Epithelial cell of esophagus (primary cell): ENCODE measurements at places on chromosomes 11 and 22.

- no peak for DNase-seq
Measured at GRCh38 chr11:97850701-97851100, 1170.0 kb upstream of the CNTN5 start.

- DNase-seq: no peak
Measured at GRCh38 chr11:6567371-6567745, 36.1 kb downstream of the RRP8 start.

DNA sequence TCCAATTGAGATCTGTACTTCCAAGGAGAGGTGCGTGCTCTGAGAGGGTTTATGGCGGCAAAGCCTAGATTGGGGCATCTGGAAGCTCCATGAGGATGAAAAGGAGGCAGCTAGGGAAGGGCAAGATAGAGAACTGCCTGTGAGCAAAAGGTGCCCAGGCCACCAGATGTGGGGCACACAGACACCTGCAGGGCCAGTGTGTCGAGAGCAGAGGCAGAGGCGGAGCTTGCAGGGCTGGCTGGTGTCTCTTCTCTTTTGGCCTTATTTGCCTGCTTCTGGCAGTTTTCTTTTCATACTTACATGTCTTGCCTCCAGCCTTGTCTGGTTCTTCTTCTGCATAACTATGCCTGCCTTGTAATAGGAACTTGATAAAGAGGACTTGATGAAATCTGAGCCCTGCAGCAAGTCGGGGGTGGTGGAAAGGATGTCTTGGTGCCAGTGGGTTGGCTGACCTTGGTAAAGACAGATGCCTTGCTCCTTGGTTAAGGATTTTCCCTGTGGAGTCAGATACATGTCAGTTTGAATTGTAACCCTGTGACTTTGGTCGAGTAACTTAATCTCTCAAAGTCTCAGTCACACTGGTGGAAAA lies 680.3 kb downstream of the NTM start:
- DNase-seq: no peak

DNA sequence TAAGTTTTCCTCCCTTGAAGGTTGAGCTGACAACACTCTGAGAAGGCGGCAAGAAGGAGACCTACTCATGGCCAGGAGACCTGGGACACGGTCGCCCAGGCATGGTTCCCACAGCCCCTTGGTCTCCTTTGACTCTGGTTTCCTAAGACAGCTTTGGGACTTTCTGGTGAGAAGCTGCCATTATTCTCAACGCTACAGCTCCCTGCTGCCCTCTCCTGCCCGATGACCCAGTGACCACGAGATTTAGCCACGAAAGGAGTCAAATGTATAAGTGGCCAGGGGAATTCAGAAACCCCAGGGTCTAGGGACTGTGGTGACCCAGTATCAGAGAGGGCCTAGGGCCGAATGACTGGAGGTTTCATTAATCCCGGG lies 699 bp upstream of the SDF2L1 start:
- DNase-seq: peak; percentile 39

DNA sequence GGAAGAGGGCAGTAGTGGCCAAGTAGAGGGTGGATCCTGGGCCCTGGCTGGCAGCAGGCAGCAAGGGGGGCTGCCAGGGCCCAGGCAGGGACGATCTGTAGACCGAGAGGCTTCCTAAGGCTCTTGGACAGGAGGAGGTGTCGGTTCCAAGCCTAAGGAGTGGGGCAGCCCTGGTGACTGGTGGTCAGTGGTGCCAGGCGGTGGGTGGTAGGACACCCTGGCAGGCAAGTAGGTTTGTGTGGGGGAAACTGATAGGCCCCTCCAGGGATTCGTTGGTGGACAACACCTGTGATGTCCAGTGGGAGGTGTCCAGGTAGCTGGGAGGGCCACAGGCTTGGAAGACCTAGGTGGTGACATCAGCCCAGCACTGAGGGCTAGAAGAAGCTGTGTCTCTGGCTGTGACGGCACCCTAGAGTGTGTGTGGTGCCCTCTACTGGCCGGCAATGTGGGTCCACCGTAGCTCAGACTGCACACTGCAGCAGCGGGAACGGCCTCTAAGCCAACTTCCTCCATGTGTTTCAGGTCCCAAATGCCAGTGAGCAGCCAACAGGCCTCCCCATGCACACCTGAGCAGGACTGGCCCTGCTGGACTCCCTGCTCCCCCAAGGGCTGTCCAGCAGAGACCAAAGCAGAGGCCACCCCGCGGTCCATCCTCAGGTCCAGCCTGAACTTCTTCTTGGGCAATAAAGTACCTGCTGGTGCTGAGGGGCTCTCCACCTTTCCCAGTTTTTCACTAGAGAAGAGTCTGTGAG lies 9.4 kb upstream of the SAMM50 start:
- peak; percentile 68 for DNase-seq

DNA sequence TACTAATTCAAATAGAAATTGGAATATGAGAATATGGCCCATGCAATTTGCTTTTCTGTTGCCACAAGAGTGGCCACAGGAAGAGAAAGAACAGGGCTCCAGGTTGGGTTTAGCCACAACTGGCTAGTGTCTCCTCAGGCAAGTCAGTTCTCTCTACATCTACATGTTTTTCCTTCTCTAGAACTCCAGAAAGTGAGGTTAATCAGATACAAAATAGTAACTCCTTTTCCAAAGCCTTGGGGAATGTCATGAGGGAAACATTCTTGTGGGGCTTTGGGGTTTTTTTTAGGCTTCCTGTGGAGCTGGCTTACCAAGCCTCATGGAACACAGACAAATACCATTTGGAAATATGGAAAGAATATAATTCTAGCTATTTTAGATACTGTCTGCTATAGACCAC lies 161.6 kb downstream of the NAV2 start:
- no peak for DNase-seq

- DNase-seq: peak; percentile 83
Measured at GRCh38 chr11:38089726-38090125, 1491.7 kb upstream of the RAG2 start.

GRCh38 chr22:48554893-48555572 lies 1272.6 kb downstream of the BRD1 start:
- no peak for DNase-seq

GRCh38 chr22:38230108-38230825 lies 28.5 kb downstream of the MAFF start:
- DNase-seq: peak; percentile 90

DNA sequence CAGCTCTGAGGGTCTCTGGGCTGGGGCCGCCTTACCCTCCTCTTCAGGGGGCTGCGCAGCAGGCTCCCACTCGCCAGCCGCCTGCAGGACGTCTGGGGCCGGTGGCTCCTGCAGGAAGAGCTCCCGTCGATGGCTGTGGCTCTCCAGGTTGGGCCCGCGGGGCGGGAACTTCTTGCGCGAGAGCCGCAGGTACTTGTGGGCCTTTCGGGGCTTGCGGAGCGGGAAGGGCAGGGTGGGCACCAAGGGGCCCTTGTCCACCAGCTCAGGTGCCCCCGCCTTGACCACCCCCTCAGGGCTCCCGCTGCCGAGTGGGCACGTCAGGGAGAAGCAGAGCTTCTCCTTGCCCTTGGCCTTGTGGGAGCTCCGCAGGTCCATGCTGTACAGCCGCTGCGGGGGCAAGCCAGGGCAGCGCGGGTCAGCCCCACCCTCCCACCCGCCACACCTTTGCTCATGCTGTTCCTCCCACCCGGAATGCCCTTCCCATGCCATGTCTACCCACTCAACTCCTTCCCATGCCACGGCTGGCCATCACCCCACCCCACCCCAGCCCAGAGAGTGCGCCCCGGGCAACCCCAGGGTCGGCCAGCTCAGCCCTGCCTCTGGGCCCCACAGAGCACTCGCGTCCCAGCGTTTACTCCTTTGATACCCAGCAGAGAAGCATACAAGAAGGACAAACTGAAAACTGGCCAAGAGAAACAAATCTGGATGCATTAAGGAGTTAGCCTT lies 18.0 kb downstream of the CBX7 start:
- DNase-seq: no peak

DNA sequence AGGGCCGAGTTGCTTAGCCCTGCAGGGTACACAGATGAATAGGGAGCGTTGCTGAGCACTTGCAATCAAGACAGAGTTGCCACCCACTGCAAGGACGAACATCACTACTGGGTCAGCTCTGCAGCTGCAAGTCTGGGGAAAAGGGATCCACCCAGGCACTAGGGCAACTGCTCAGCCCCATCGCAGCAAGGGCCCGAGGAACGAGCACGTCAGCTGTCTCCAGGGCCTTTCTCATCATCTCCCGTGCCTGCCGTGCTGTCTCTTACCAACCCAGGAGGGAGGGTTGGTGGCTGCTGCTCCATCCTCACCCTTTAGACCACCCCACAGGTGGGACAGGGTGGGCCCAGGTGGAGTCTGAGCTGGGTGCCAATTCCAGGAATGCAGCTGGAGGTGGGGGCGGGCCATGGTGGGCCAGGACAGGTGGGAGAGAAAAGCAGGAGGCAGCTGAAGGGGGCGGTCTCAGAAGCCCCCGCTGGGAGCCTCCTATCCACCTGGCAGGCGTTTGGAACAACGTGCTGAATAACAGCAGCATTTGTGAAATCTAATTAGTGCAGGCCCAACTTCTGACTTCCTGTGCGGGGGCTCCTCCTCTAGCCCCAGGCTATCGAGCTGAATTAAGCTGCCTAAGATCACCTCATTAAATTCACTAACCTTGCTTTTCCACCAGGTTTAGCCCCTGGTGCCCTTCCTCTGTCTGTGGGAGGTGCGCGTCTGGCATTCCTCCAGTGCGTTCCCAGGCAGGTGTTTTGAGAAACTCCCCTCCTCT lies 252.5 kb downstream of the ST3GAL4 start:
- DNase-seq: no peak
